Endothelial cell (in vitro differentiated cells): ENCODE measurements at places on chromosomes 2 and 18.

DNA sequence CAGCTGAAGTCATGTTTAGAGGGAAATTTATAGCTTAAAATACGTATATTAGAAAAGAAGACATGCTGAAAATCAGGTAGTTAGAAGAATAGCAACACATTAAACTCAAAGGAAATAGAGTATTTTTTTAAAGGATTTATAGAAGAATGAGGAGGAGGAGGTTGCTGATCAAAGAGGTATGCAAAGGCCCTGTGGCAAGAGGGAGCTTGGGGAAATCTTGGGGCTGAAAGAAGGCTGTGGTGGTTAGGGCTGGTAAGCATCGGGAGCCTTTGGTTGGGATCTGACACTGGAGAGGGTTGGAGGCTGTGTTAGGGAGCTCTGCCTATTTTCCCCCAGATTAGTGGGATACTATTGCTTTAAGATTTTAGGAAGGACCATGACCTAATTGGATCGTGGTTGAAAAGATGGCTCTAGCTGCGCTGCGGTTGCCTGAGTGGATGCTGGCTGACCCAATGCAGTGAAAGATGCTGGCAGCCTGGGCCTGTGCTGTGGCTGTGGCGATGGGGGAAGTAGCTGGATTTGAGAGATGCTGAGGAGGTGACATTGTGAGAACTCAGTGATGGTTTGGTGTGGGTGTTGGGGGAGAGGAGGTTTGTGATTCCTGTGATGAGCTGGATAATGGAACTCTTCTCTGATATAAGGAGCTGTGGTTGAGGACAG is 11.7 kb downstream of the DGKD start:
- DNase-seq: no peak

GRCh38 chr2:239951129-239951734 is 73.9 kb downstream of the NDUFA10 start:
- DNase-seq: no peak

DNA sequence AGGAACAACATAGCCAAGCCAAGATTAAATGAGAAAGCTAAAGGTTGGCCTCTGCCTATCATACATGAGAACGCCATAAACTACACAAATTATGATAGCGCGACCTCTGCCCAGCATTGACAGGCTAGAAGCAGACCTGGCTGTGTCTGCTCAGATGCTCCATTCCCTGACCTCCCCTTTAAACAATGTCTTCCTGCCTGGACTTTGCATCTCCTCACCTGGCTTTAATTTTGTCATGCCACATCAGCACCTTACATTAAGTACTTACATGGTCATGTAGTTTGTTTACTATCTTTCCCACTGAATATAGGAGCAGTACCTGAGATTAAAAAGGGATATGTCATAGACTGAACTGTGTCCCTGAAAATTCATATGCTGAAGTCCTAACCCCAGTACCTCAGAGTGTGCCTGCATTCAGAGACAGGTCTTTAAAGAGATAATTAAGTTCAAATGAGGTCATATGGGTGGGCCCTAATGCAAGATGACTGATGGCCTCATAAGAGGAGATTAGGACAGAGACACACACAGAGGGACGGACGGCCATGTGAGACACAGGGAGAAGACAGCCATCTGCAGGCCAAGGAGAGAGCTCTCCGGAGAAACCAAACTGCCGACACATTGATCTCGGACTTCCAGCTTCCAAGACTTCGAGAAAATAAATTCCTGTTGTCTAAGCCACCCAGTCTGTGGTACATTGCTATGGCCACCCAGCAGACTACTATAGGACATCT is 103.7 kb downstream of the BIN1 start:
- no peak for DNase-seq

DNA sequence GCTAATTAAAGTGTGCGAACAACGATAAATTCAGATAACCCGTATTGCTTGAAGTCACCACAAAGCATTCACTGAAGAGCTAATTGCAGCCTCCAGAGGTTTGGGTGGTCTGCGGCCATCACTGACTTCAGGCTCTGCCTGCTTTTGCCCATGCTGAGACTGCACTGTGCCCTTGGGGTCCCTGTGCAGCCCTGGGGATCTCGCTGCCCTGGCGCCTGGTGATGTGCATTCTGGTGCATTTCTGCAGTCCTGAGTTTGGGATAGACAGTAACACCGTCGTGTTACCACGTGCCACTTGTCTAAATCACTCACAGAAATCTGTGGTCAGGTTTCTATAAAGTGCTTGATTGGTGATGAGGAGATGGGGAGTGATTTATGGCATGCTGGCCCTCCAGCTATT is 27.6 kb downstream of the LDLRAD4 start:
- no peak for DNase-seq

- DNase-seq: peak; percentile 55
These were observed 632 bp downstream of the AFTPH start for GRCh38 chr2:64524604-64525316.

GRCh38 chr18:77112747-77113092 is 19.9 kb downstream of the MBP start:
- no peak for DNase-seq

DNA sequence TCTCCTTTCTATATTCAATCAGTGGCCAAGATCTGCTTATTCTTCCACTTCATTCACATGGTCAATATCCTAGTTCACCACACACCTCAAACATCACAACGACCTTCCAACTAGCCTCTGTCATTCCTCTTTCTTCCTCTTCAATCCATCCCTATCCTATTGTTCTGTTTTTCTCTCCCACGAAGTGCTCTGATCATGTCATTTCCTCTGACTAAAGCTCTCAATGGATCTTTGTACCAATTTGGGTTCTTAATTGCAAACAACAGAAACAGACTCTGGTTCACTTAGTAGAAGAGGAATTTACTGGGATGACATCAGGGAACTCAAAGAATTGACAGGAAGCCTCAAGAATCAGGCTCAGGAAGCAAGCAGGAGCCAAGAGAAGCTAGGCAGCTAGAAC is 23.5 kb downstream of the WNT10A start:
- no peak for DNase-seq

DNA sequence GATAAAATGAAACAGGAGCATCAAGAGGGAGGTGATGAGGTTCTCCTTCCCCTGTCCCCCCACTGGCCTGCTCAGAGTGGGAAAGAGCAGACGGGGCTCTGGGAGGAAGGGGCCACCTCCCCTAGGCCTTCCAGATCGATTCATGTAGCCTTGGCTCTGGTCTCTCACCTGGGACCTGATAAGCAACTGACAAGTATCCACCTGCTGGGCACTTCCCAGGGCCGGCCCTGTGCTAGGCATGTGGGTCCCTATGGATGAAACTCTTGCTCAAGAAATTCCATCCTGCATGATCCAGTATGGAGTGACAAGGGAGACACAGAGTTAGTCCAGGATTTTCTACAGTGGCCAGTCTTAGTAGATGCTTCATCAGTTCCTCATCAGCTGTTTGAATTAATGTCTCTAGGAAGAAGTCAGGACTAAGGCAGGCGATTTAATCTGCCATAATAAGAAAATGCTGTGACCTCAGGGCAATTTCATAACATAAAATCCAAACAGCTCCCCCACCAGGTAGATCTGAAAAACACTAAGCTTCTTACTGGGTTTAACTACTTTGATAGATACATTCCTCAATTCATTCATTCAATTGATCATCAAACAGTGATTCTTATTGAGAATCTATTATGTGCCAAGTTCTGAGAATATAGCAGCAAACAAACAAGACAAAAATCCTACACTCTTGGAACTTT is 44.7 kb upstream of the ZFP36L2 start:
- no peak for DNase-seq

DNA sequence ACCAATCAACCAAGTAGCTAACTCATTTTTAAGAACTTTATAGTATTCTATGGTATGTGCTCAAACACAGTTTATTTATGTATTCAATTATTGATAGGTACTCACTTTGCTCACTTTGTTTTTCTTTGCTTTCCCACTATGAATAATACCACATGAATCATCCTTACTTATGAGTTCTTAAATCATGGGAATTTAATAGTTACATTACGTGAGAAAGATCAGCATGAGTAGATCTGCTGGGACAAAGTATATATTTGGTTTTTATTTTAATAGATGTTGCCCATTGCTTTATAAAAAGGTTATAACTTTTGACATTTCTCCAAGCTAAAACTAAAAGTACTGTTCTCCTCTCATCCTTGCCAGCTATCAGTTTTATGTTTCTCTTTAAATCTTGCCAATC is 390.7 kb downstream of the LRATD1 start:
- no peak for DNase-seq

- DNase-seq: no peak
These were observed 54.5 kb upstream of the DAPL1 start for GRCh38 chr2:158740621-158741020.

GRCh38 chr18:79400091-79400590 is 4.4 kb downstream of the NFATC1 start:
- no peak for DNase-seq

DNA sequence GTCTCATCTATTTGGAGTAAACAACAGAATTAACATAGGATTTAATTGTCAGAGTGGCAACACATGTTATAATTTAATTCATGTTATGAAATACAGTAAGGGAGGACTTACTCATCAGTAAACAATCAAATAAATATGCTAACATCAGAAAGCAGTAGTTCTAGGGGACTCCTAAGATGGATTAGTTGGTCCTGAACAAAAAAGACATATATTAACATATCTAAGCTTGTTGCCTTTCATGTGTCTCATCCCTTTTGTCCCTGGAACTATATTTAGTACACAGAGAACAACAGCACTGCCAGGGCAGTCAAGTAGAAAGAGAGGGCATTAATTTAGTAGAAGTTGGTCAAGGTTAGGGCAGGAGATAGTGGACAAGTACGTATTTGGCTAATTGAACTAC is 117.8 kb upstream of the FZD5 start:
- DNase-seq: no peak
